Naive thymus-derived CD8-positive, alpha-beta T cell (primary cell): ENCODE measurements at places on chromosomes 4 and X.

DNA sequence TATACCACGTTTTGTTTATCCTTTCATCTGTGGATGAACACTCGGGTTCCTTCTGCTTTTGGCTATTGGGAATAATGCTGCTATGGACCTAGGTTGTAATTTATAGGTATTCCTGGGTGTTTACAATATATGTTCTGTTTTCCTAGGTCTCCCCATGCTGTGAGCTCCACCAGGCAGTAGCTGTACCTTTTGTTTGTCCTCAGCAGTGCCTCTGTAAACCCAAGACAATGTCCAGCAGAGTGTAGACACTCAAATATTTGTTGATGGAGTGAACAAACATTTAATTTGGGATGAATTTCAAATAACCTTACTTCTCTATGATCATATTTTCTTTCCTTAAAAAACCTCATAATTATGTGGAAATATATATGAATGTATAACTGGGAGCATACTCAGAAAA is 259.5 kb upstream of the BOD1L1 start:
- no peak for DNase-seq

DNA sequence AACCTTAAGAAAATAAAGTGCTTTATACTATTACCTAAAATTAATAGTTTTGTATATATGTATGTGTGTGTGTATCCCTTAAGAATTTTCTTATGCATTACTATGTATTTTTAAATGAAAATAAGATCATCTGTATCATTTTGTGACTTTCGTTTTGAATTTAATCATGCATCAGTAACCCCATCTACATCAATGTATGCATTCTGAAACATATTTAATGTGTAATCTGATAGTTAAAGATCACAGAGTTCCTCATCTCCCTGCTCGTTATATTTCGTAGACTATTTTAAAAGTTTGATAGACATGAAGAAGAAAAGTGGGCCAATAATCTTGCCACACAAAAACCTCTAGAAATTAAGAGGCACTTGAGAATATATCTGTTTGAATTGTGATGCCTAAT is 7.4 kb downstream of the BMPR1B start:
- no peak for DNase-seq

DNA sequence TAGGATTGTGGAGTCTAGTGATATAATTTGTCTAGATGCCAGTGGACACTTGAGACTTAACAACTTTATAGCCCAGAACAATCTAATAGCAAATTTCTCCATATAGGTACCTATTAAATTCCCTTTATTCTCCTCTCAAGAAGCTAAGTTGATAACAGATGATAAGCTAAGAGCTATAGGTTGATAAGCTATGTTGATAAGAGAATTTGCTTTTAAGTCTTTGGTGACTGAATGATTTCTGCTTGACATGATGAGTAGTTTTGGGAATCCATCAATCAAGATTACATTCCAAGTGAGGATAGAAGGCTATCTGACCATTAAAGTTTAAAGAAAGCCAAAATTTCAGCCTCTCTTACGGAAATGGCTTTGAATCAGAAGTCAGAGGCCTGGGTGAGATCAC is 131.6 kb downstream of the EMCN start:
- DNase-seq, result no peak

- no peak for DNase-seq
These were observed 34.6 kb downstream of the ANXA5 start for GRCh38 chr4:121662225-121662624.

DNA sequence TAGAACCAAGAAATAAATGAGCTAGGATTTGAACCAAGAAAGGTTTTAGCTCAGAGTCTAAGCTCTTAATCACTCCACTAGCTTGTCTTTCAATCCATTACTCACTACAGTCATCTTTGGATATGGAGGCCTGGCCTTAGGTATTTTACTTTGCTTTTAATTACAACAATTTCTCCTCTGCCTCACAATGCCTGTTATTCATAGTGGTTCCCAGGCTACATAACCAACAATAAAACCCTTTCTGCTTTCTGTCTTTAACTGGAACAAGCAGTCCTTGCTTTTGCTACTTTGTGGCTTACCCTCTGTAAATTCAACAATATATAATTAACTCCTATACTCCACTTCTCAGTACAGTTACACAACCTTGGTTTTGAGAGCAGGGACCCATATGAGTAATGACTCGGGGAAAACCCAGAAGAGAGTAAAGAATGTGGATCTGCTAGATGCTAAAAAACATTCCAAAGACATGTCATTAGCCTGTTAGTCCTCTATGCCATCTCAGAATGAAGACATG is 94.7 kb upstream of the NAP1L5 start:
- DNase-seq, result no peak

DNA sequence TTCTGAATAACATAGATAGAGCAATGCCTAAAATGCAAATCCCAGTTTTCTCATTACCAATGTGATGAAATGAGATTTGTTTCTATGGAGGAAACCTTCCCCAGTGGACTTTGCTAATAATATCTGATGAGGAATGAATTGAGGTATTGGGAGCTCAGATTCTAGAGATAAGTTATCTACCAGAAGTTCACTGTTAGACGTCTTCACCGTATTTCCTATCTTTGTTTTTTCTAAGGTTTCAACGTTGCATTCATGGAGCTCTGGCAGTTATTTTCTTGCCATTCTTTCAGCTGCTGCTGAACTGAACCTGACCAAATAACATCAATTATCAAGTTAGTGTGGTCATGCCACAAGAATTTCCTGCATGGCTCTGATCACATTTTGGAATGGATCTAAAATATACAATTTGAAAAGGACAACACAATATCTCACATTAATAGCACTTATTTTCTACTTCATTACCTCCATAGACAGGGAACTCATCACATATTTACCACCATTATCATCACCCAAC is 511.8 kb upstream of the LCORL start:
- no peak for DNase-seq

GRCh38 chr4:95426455-95426854 is 122.3 kb downstream of the UNC5C start:
- no peak for DNase-seq

DNA sequence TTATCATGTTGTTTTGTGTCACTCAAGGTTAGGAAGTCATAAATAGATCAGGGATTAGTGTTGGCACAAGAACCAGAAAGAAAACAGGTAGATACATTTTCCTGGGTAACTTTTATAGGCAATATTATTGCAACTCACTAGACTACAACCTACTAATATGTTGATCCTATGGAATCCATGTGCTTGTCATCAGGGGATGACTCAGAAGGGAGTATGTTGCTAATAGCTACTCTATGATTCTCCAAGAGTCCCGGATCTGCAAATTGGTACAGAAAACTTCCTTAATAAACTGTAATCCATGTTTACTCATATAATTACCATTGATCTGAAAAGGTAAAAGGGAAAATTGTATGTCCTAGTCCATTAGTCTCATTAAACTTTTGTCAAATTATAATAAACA is 11.7 kb upstream of the GNRHR start:
- no peak for DNase-seq

- no peak for DNase-seq
These were observed 3.7 kb upstream of the OSTC start for GRCh38 chr4:108646706-108647105.

DNA sequence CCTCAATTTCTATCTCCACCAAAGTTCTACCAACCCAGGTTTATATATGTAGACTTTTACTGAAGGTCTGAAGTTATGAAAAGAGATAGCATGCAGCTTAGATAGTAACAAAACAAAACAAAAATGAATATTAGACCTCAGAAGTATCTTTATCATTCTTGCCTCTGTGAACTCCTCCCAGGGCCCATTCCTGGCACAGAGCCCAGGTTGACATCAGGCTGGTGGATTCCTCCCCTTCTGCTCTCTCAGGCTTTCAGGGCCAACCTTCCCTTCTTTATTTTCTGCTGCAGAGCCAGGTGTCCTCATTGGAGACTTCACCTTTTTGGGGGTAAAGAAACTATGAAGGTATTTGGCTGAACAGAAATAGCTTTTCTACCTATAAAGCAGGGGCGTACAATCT is 112.8 kb upstream of the PITX2 start:
- DNase-seq, result no peak

DNA sequence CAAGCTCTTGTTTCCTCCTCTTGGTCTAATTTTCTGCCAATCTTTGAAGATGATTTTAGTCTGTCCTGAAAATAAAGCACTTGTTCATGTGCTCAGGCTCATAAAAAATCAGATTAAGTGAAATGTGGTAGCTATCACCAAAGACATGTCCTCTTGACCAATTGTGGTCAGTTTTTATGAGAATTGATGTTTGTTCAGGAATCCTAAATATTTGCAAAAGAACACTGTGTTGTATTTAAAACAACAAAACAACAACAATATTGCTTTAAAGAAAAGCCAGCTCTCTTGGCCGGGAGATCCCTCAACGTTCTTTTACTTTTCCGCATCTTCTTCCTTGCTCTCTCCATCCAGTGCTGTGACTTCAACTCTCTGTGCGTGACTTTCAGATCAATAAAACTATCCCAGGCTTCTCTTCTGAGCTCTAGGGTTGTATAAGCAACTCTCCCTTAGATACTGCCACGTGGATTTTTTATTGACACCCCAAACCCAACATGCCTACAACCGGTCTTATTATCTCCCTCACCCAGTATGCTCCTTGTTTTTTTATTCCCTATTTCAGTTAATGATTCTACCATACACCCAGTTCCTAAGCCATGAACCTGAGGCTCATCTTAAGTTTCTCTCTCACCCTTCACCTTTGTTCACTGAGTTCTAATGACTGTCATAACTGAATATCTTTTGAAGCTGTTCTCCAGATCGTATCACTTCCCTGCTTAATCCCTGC is 309.9 kb downstream of the ARHGAP10 start:
- no peak for DNase-seq

GRCh38 chr4:61996943-61997342 is 796.8 kb downstream of the ADGRL3 start:
- no peak for DNase-seq

GRCh38 chr4:5982156-5982973 is 35.9 kb downstream of the C4orf50 start:
- no peak for DNase-seq

- DNase-seq, result no peak
These were observed 79.4 kb downstream of the RLIM start for GRCh38 chrX:74535086-74535407.

- no peak for DNase-seq
These were observed 90.8 kb downstream of the SHISA3 start for GRCh38 chr4:42488114-42488513.

DNA sequence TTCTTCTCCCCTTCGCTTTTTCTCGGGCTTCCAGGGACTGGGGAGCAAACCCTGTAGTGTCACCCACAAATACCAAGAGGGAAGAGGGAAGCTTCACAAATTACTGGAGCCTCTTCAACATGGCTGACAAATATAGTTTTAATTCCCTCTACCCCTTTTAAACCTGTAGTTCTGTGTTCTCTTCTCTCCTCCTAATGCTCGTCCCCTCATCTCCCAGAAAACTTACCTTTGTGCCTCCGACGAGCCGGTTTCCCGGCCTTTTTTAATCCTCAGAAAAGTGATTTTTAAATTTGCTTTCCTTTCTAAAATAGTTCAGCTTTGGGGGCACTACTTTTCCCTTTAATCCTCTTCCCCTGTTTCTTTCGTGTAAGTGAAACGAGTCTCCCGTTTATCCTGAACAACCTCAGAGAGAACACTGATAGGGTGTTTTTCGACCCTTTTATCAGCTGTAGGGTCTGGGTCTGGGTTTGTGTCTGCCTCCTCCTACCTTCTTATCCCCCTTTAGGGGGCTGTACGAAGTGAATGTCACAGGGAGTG is 408 bp downstream of the TET2 start:
- no peak for DNase-seq

- DNase-seq, result no peak
These were observed 345.7 kb upstream of the NR3C2 start for GRCh38 chr4:148787831-148788477.

DNA sequence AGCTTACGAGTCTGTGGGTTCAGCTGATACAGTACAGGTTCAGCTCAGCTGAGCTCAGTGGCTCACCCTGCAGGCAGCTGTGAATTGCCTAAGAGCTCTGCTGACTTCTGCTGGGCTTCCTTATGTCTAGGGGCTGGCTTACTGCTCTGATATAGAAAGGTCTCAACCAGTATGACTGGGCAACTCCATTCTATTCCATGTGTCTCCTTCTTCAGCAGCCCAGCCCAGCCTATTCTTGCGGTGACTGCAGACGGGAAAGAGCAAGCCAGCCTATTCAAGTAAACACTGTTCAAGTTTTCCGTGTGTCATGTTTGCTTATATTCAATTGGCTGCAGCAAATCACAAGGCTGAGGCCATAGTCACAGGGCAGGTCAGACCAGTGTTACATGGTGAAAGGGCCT is 615.4 kb upstream of the ZFP42 start:
- DNase-seq, result no peak

DNA sequence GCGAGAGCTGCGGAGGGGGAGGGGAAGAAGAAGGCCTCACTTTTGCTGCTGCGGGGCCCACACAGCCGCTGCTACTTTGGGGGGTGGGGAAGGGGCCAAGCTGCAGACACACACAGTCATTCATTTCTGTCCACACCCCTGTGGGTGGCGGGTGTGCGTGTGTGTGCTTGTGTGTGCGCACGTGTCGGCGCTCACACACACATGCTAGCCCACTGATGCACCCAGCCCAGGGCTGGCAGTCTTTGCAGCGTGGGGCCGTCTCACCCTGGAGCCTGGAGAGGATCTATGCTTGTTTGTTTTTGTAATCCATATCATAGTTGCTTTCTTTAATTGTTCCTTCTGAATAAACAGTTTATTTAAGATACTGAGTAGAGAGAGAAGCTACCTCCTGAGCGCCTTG is 4.0 kb downstream of the DUSP9 start:
- DNase-seq, result no peak

DNA sequence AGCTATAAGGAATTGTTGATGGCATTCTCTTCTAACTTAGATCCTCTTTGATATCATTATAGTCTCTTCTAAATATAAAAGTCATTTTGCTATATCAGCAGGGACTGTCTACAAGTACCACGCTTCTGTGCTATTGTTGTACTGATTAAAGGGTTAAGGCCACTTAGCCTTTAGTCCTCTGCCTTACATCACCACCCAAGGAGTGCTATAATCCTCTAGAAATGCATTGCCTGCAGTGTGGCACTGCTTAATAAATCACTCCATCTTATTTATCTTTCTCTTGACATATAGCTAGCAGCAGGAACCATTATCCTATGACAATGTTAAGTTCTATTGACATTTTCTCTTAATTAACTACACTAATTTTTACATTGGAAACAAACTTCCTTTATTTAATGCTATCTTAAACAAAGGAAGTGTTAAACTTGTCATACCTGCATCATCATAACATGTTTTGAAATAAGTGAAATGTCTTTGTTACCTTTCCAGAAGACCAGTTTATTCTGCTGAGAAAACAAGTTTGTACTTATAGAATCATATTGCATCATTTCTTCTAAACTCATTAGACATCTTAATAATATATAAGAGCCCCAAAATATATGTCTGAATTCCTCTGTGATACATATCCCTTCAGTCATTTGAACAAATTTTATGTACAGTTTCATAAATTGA is 360.9 kb upstream of the ATOH1 start:
- no peak for DNase-seq

- no peak for DNase-seq
These were observed 55.9 kb downstream of the EIF4E start for GRCh38 chr4:98873059-98873458.

GRCh38 chr4:75623026-75623425 is 7.3 kb downstream of the CDKL2 start:
- DNase-seq, result no peak

- no peak for DNase-seq
These were observed 10.4 kb downstream of the ACOT9 start for GRCh38 chrX:23732704-23733103.

GRCh38 chrX:11172415-11172814 is 61.3 kb downstream of the HCCS start:
- no peak for DNase-seq
